Vein endothelial cell (primary cell): ENCODE measurements at places on chromosomes 4 and X. TPM values are rescaled to one million over a fixed set of nuclear protein-coding genes. Genes with fewer than 3 reads are reported as not detected.

The CACNA1F gene
- total RNA-seq: under 0.01 TPM in 1 of 2 replicates, not detected in the other

The BCORL1 gene
- 3.2 and 3.3 TPM in 2 replicates for total RNA-seq

The MUC7 gene
- total RNA-seq: not detected in 2 replicates

The MMRN1 gene
- total RNA-seq: 889 and 1,432 TPM in 2 replicates

The TMPRSS11F gene
- total RNA-seq: not detected in 2 replicates

The PROM1 gene
- total RNA-seq: 0.10 TPM in 1 of 2 replicates, not detected in the other

The XG gene
- 0.33 TPM in 1 of 2 replicates, not detected in the other for total RNA-seq

The TLR2 gene
- total RNA-seq: 0.33 and 0.57 TPM in 2 replicates

The GPR82 gene
- total RNA-seq: not detected in 2 replicates

The CYP4V2 gene
- total RNA-seq: 3.2 and 4.9 TPM in 2 replicates

The EMCN gene
- 158 and 216 TPM in 2 replicates for total RNA-seq

The PRKG2 gene
- under 0.01 TPM in 1 of 2 replicates, not detected in the other for total RNA-seq

The CT45A10 gene
- not detected in 2 replicates for total RNA-seq

The F11 gene
- total RNA-seq: not detected in 2 replicates
